ENCODE measurements at places on chromosomes 5 and 9.

DNA sequence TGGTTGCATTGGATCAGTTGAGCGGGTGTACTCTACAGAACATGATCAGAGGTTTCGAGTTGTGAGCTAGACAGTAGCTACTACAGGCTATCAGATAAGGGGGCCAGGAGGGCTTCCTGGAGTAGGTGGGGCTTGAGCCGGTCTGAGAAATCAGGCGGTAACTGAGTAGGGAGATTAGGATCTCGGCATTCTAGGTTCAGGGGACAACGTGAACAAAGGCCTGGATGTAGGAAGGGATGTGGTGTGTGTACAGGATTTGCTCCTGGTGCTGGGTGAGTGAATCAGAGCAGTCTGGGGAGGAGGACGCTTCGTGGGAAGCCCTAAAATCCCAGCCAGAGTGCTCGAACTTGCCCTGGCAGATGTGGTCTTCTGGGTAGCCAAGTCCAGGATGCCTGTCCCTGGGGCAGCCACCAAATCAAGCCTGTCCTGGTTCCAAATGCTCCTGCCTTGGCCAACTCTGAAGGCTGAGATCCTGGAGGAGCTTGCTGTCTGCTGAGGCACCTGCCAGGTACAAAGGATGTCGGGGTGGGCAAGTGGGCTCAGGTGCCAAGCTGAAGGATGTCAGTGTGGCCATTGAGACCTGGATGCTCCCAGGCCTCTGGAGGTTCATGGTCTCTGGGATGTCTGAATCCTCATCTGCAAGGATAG, 33.4 kb downstream of the STC2 start:
- no peak for DNase-seq

DNA sequence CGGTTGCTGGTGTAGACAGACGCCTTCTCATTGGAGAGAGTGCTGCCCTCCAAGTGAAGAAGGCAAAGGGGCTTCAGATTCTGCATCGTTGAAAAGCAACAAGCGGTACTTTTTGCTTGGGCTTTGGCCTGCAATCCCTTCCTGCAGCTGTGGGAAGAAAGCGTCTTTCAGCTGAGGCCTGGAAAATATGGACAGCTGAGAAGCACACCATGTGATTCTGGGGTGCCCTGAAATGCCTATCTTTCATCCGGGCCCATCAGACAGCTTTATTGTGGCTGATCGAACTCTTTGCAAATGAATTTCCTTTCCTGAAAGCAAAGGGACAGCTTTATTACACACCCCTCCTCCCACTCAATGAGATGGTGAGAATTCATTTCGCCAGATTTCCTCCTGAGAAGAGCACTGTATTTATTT, 74.0 kb downstream of the NSG2 start:
- no peak for DNase-seq

- no peak for DNase-seq
Measured at GRCh38 chr5:580436-580835, 31.7 kb upstream of the CEP72 start.

DNA sequence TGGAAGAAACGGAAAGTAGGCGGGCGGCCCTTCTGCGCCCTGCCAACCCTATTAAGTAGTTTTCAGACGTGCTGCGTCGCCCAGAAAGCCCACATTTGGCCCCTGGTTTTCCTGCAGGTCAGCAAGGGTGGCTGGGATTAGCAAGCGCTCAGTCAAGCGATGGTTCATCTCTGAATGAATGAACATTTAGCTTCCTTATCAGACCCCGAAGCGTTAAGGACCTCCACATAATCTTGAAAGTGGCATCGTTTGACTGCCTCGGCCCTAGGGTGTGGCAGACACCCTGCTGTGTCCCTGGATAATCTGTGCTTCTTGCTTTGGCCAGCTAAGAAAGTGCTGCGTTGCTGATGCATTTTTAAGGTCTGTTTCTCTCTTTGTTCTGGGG, 684 bp downstream of the TOR1B start:
- no peak for DNase-seq

GRCh38 chr5:54571462-54571861, 53.9 kb downstream of the SNX18 start:
- no peak for DNase-seq

GRCh38 chr5:35765921-35766320, 90.8 kb upstream of the IL7R start:
- DNase-seq: no peak

DNA sequence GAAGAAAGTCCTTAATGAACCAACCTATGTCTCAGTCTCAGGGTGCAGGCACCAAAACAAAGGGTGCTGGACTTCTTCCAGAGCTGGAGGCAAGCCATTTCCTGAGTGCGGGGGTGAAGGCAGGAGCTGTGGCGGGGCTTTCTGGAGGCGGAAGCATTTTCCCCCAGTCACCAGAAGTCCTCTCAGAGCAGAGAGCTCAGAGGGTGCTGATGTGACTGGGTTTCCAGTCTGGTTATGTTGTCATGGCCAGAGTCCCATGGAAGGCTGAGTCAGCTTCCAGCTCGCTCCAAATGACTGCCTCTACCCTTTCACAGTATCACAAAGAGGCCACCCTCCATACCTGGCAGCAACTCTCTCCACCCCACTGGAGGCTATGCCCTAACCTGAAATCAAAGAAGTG, 86.0 kb downstream of the TRPC7 start:
- no peak for DNase-seq

DNA sequence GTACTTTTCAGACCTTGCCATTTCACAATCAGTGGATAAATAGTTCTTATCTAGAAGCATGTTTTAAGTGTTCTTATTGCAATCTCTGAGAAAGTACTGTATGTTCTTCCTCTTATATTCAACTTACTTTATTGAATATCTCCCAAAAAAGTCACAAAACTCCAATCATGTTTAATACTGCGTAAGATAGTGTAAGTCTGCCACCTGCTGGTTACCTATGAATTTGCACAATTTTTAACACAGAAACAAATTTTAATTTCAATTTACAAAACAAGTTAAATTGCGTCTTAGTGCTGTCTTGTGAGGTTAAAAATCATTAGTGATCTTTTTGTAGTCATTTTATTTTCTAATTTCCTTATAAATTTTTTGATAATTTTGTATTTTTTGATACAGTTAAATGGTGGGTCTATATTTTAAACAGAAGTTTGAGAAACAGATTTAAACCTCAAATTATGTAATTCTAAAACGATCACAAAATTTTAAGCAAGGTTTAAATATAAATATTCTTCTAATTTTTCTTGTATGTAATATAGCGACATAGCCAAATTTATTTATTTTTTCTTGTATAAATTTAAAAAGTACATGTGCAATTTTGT, 115.8 kb downstream of the EMB start:
- DNase-seq: no peak

GRCh38 chr9:84456527-84456926, 116.0 kb upstream of the SLC28A3 start:
- no peak for DNase-seq

GRCh38 chr5:7405277-7405676, 9.3 kb downstream of the ADCY2 start:
- no peak for DNase-seq

DNA sequence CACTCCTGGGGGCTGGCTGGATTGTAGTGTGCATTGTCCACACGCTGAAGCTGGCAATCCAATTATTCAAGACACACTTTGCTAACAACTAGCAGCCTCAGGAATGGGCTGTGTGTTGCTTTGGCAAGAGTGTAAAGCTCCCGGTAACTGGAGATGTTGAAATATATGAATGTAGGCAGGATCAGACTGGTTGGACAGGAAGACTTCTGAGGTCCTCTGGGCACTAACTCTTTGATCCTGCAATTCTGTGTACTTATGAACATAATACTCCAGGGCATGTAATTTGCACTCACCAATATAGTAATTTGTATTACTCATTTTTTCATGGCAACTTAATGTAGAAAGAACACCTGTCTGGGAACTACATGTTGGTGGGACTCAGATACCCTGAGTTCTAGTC, 106.7 kb upstream of the SLC28A3 start:
- no peak for DNase-seq

DNA sequence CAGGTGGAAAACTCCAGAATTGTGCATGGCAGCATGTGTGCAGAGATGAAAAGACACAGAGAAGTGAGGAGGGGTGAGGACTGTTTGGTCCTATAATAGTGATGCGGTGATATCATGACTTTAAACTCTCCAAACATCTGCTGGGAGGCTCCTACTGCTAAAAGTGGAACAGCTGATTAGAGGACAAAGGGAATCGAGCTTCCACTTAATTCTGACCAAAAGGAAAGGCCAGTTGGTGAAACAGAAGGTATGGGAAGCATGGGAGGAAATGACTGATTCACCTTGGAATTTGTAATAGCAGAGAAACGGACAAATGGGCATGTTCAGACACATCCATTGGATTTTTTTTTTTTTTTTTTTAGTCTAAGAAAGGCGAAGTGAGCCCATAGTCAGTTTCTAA, 67.5 kb upstream of the MAMDC2 start:
- DNase-seq: no peak

GRCh38 chr5:33235304-33235703, 205.5 kb upstream of the TARS1 start:
- no peak for DNase-seq

DNA sequence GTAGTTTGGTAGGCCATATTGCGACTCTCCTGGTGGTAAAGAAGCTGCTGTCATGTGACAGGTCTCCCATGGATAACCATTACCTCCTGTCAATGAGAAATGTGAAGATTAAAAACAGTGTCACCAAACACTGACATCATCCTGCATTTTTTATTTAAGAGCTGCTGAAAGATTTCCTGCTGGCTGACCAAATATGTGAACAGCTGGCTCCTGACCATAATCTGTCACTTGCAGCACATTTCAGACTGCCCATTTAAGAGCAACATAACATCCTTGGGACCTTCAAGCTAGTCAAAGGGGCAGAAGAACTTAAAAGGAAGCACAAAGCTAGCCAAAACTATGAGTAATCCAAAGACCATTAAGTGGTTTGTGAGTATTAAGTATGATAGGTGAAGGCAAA, 288.0 kb downstream of the IZUMO3 start:
- no peak for DNase-seq

DNA sequence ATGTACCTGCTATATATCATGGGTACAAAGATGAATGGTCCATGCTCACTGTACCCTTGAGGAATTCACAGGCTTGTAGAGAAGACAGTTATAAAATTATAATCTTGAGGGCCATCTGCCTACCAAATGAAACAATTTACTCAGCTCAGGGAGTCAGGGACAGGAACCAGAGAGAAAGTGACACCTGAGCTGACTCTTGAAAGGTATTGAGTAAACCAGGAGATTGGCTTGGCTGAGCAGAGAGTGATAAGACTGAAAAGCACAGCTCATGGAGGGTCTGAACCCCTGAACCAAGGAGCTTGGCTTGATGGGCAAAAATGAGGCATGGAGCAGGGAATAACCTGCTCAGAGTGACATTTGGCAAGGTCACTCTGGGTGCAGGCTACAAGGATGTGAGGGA, 147.3 kb downstream of the FAM114A2 start:
- no peak for DNase-seq

DNA sequence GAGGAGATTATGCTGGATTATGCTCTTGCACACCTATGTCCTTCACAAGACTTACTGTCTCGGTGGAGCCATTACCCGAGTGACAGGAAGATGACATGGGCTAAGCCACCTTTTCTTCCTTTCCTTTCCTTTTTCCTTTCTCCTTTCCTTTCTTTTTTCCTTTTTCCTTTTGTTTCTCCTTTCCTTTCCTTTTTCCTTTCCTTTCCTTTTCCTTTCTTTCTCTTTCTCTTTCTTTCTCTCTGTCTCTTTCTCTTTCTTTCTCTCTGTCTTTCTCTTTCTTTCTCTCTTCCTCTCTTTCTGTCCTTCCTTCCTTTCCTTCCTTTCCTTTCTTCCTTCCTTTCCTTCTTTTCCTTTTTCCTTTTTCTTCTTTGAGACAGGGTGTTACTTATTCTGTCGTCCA, 202.5 kb downstream of the ARHGEF28 start:
- DNase-seq: no peak

DNA sequence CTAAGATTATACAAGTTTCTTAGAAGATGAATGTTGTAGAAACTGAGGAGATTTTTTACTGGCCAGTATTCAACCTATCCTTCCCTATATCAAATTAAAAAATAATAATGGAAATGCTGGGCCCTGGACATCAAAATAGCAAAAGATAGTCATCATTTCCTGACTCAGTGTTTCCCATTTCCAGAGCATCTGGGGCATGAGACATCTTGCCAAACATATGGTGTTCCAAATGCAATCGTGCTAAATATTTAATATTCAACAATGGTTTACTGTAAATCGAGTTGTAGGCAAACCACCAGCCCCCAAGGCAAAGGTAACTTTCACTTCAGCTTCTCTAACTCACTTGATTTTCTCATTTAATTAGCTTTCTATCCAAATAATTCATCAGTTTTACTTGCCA, 152.9 kb downstream of the FRMD3 start:
- DNase-seq: no peak

- DNase-seq: no peak
Measured at GRCh38 chr9:13143281-13143680, 136.2 kb downstream of the MPDZ start.

DNA sequence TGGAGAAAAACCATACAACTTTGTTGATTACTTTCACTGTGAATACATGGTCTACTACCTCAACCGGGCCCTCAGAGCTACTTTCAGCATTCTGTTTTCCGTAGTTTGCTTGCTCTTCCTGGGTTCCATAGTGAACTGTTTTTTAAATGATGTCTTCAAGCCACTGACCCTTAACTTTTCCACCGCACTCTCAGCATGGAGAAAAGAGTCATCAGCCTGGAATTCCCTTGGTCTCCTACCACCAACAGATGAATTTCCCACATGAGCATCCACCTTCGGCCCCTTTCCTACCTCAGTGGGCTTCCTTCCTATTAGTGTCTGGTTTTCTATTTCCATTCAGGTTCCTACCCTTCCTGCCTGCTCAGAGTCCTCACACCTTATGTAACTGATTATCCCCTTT, 135.9 kb upstream of the ADAMTSL1 start:
- DNase-seq: no peak

DNA sequence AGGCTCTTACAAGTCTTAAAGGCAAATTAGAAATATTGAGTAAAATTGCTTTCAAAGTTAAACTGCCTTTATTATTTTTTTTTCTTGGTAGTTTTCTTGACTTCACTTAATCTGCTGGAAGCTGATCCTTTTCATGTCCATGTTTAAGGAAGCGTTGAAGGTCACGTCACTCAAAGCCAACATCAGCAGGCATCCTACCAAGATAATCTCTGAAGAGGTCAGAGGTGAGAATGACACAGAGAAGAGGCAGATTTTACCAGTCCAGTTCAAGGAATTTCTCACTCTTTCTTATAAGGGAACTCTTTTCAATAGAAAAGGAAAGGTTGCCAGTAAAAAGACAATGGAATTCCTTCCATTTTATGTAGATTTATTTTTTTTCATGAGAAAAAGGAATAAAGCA, 259.8 kb downstream of the ANXA1 start:
- DNase-seq: no peak

DNA sequence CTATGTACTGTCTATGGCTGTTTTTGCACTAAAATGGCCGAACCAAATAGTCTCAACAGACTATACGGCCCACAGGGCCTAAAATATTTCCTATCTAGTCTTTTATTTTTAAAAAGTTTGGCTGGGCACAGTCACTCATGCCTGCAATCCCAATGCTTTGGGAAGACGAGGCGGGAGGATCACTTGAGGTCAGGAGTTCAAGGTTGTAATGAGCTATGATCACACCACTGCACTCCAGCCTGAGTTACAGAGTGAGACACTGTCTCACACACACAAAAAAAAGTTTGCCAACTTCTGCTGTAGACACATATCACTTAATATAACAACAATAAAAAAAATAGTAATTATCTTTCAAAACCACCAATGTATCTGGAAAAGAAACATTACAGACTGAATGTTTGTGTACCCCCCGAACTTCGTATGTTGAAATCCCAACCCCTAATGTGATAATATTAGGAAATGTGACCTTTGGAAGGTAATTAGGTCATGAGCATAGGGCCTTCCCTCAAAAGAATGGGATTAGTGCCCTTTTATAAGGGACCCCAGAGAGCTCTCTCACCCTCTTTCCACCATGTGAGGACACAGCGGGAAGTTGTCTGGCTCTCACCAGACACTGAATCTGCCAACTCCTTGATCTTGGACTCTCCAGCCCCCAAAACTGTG, 53.5 kb upstream of the HK3 start:
- DNase-seq: no peak

Data from activated gamma-delta T cell treated with anti-CD3 and anti-CD28 coated beads, Interleukin-2, amount 50 U/mL, for 16 hours (primary cell).